ENCODE measurements at places on chromosomes 5 and 9. TPM values are rescaled to one million over a fixed set of nuclear protein-coding genes. Genes with fewer than 3 reads are reported as not detected.

Gene IL5
- total RNA-seq: not detected

Gene IL4
- total RNA-seq: not detected

- DNase-seq: peak; percentile 81
These were observed 586 bp upstream of the MTAP start for GRCh38 chr9:21801683-21802417.

DNA sequence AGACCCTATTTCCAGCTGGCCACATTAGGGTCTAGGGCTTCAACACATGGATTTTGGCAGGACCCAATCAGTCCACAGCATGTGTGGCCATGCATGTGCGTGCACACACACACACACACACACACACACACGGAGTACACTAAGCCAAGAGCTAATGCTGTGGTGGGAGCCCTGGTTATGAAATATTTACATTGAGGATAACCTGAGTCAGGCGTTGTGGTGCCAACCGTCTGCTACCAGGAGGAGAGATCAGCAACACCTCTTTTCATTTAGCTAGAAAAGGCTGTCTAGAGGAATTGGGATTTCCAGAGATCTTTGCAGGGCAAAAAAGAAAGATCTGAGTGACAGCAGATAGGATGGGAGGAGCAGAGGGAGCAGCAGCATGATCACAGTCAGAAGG, 141.5 kb downstream of the TRPM3 start:
- DNase-seq: no peak

Gene WHRN
- total RNA-seq: 0.49 TPM

- no peak for DNase-seq
These were observed 284.1 kb downstream of the NFIB start for GRCh38 chr9:14029806-14030374.

- no peak for DNase-seq
These were observed 3.5 kb downstream of the CRB2 start for GRCh38 chr9:123359546-123359945.

- no peak for DNase-seq
These were observed 4.8 kb downstream of the ATP6V1G1 start for GRCh38 chr9:114592356-114592755.

- DNase-seq: no peak
These were observed 83.4 kb downstream of the SH3PXD2B start for GRCh38 chr5:172370648-172371545.

Gene IL17B
- total RNA-seq: not detected

GRCh38 chr5:163807781-163808180, 302.4 kb downstream of the MAT2B start:
- no peak for DNase-seq

GRCh38 chr5:27708534-27708933, 670.1 kb upstream of the CDH9 start:
- DNase-seq: no peak

- DNase-seq: no peak
These were observed 60.2 kb downstream of the SPOCK1 start for GRCh38 chr5:137438932-137439331.

DNA sequence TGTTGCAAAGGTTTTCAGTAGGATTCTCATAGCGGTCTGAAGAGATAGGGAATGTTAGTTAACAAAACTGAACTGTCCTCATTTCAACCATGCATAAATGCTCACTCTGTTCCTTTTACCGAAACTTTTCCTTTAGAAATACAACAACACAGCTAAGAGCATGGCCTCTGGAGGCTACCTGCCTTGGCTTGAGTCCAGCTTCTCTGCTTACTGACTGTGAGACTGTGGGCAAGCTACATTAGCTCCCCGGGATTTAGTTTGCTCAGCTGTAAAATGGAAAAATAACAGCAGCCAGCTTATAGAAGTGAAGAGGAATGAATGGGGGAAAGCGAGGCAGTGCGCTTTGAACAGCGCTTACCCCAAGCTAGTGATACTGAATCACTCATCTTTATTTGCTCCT, 507.9 kb upstream of the DAP start:
- DNase-seq: no peak

GRCh38 chr5:44385291-44385900, 3.8 kb downstream of the FGF10 start:
- DNase-seq: no peak

DNA sequence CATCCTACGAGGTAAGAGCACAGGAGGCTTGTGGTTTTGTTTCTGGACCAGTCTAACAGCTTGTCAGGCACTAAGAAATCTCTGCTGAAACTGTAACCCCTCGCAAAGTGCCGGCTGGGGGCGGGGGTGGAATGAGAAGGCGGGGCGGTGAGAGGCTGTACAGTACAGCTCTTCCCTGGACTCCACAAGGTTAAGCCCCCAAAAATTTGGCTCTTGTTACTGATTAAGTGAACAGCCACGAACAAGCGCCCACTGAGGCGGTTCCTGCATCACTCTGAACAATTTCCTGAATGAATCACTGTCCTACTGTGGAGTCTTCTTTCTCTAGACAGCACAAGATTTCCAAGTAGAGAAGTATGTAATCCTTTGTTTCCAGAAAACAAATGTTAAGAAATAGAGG, 6.8 kb downstream of the FBP2 start:
- no peak for DNase-seq

DNA sequence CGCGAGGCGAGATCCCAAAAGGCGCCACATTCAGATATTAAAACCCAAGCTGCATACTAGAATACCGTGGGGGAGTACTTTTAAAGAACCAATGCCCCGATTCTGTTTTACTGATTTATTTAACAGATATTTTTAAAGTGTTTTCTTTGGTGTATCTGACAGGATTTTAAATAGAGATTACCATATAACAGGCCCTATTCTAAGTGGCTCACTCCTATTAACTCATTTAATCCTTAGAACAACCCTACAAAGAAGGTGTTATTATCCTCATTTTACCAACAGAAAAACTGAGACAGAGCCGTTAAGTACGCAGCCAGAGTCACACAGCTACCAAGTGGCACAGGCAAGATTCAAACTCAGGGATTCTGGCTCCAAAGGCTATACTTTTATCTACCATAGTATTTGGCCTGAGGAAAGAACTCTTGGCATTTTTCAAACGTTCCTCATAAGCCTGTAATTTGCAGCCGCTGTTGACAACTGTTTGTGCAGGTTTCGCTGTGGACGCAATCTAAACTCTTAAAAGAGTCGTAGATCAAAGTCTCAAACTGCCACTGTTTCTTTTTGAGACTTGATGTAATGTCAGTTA, 550 bp upstream of the TMEM245 start:
- no peak for DNase-seq

Gene IFNA21
- not detected for total RNA-seq

DNA sequence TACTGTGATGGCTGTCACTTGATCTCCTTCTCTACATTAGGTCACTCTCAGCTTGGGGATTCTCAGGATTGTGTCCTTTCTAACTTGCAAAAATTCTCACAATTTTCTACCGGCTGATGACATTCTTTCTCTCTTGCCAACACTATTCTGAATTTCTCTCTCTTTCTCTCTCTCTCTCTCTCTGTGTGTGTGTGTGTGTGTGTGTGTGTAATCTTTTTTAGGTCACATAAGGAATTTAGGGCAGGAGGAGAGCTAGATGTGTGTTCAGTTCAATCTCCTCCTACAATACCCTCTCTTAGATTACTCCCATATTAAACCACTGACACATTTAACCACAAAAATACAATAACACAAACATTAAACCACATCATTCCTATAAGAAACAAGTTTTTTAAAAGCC, 242.3 kb upstream of the NREP start:
- no peak for DNase-seq

Gene PCDHGA4
- total RNA-seq: 7.8 TPM

DNA sequence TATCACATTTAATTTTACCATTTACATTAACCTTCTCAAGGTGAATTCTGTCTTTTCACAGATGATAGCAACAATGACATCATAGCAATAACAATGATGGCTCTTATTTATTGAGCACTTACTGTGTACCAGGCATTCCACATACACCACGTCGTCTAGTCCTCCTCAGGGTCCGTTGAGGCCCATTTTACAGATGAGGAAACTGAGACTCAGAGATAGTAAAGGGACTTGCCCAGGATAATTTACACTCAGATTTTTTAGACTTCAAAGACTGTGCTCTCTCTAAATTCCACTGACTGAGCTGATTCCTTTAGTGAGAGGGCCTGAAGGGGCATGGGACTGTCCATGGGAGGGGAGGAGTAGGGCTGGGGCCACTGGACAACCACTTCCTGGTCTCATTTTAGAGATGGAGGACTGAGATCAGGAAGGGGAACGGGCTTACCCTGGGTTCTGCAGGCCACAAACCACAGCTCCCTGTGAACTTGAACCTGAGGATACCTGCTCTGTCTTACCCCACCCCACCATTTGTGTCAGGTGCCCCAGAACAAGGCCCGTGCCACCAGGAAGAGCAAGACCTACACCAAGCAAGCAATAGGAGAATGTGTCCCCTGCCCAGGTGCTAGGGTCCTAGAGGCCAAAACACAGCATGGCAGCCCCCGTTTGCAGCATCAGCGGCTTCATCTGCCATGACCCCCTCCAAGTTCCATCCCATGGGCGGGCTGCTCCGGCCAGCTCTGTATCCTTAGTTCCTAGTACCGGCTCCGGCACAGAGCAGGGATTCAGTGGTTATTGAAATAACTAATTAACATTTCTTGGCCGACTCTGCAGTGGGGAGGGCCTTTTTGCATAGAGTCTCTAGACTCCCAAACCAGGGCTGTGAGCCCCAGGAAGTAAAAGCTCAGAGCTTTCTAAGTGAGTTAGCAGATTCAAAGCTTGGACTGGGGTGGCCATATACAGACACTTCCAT, 96.6 kb downstream of the RGS3 start:
- no peak for DNase-seq

DNA sequence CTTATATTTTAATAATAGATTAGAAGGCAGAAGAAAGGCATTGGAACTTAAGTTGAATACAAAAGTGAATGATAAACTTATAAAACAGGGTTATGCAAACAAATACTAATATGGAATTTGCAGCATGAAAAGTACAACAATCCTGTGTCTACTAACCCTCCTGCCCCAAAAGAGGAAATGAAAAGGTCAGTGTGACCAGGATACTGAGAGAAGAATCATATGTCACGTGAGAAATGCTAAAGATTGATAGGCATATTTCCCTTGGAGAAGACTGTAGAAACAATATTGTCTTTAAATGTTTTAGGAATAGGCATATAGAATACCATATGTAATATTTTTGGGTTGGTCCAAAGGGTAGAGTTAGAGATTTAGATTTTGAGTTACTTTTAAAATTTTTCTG, 3.8 kb downstream of the WDR36 start:
- no peak for DNase-seq

GRCh38 chr5:7146886-7147285, 249.1 kb upstream of the ADCY2 start:
- DNase-seq: no peak

Gene NXNL2
- not detected for total RNA-seq

Gene EGFLAM
- total RNA-seq: 8.8 TPM

All from Right ventricle myocardium inferior (tissue), 1 donor.